Fibroblast of upper back skin (primary cell): ENCODE measurements at places on chromosomes 5 and 9.

GRCh38 chr9:86340356-86341006, 13.7 kb downstream of the TUT7 start:
- DNase-seq, result no peak

DNA sequence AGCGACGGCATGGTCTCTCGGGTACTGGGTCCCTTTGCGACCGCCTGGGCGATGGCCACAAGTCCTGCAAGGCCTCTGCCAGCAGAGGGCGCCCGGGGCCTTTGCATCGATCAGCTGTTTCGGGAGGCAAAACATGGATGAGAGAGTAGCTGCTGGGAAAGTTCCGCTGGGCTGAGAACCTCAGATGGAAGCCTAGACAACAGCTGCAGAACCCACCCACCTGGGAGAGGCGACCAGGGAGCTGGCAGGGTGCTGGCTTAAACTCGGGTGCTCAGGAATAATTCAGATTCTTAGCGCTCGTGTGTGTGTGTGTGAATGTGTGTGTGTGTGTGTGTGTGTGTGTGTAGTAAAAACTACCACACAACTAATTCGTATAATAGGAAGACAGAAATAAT, 50.0 kb downstream of the TRIM32 start:
- DNase-seq, result peak; percentile 71

GRCh38 chr9:129175515-129175824, 2.6 kb downstream of the IER5L start:
- no peak for DNase-seq

DNA sequence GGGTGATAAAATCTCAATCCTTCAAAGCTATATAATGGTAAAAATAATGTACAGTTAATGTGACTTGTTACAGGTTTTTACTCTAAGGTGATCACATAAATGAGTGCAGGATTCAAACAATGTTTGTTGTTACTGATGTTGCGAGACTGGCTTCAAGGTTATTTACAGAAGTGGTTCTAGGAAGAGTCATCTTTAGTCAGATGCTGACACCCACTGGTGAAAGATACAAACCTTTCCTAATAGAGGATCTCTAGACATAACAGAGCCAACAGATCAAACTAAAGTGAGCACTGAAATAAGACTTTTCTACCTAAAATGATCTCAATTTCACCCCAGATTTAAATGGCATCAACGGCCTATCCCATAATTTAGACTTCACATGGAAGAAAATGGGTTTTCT, 20.2 kb downstream of the ARSB start:
- peak; percentile 74 for DNase-seq

DNA sequence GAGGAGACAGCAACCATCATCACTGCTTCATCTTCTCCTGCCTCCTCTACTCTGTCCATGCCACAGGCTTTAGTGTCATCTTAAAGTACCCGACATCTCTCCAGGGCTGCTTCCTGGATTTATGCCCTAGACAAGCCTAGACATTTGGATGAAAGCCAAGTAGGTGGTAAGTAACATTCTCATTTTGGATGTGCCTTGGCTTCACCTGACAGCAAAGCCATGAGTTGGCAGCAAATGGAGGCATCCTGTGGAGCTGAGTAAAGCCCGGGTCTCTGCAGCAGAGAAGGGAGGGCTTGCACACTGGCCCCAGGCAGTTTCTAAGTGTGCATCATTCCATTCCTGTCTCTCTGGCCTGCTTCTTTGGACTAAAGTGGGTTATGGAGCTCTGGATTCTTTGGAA, 299.1 kb downstream of the DMAC1 start:
- no peak for DNase-seq

GRCh38 chr9:135617538-135617900, 21.8 kb downstream of the GLT6D1 start:
- DNase-seq, result no peak
